ENCODE measurements at places on chromosomes 3 and 15.
A peak's percentile ranks its signal among the peaks of the same experiment; 100 is the strongest.

DNA sequence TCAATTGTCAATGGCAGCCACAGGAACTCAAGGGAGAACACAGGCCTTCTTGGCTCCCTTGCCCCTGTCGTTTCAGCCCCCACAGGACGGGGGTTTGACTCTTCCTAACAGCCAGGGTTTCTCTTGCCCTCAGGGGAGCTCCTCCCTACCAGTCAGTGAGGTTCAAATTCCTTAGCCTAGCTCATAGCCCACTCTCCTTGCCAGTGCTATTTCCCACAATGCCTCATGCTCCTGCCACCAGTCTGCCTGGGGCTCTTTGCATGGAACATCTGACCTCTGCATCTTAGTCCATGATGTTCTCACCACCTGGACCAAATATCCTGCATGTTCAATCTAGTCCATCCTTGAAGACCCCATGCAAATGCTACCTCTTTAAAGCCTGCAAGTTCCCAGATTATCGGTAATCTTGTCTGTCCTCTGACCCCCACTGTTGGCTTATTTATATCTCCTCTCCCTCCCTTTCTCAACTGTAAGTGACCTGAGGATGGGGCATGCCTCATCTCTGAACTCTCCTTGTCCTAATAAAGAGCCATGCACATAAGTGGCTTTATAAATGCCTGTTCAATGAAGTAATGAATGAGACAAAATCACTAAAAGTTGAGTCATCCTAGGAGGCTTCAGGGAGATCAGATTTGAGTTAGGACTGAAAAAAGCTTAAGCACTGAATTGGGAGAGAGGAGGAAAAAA, 78.0 kb downstream of the MYO1E start:
- DNase-seq = no peak

DNA sequence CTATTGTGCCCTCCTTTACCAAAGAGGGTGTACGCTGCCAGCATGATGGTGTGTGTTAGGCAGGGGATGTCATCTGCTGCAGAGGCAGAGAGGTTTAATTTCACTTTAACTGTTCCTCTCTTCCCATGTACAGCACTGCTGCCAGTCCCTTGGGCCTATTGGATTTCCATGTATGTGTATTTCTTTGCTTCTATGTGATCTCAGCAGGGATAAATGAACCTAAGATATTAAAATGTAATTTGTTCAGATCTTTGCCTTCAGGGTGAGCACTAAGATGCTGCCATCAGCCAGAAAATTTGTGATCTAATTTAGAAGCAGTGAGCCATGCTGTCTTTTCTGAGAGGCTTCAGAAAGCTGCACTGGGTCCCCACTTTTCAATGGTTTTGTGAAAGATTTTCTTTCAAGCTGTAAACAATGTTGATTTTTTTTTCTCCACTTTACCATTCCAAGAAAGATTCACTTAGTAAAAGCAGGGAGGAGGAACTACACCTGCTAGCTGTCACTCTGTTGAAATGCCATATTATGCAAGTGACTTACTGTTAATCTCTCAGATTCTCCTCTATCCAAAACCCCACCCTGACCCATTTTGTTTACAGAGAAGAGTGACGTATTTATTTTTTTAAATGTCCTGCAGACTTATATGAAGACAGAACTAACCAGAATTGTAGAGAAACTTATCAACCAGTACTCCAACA, 261.9 kb downstream of the TBL1XR1 start:
- DNase-seq = no peak

DNA sequence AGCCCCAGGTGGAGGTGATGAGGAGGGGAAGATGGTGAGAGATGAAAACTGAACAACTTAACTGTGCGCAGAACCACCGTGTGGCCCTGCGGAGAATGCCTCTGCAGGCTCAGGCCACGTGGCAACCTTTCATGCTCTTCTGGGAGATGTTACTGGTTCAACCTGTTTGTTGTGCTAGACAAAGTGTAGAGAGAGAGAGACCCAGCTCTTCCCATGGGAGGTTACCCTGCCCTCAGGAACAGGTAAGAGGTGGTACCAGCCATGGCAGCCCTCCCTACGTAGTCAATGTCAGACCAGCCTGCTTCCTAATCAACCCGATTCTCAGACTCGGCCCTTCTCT, 37.0 kb upstream of the HACD2 start:
- no peak for DNase-seq

GRCh38 chr3:24764236-24764915, 269.7 kb upstream of the THRB start:
- DNase-seq = no peak

DNA sequence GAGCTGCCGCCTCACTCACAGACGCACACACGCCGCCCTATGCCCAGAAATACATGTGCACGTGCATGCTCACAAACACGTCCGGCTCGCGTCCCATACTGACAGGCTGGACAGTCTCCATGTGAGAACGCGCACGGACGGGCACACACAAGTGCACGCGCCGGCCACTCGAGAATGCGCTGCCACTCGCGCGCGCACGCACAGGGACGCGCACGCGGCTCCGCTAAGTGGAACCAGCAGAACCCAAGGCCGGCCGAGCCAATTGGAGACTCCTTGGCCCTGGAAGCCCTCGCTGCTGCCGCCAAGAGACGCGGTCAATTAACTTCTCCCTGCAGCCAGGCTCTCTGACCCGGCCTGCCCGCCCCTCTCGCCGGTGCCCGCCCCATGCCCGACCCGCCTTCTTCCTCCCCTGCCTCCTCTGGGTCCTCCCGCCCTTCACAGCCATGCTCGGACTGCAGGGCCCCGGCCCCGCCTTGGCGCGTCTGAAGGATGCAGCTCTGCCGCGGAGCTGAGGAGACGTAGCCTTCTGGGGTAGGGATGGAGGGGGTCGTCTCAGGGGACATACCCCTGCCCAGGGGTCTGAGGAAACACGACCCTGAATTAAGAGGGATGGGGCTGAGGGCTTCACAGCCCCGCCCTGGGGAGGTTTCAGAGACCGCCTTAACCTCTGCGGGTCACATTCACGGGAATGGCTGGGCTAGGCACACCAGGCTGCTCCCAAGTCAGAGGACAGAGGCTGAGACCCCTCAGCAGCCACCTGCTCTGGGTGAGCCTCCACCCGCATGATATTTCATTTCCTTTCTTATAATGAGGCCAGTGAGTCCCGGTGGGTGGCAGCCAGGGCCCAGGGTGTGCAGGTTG, 15.0 kb downstream of the PTH1R start:
- peak; percentile 17 for DNase-seq

DNA sequence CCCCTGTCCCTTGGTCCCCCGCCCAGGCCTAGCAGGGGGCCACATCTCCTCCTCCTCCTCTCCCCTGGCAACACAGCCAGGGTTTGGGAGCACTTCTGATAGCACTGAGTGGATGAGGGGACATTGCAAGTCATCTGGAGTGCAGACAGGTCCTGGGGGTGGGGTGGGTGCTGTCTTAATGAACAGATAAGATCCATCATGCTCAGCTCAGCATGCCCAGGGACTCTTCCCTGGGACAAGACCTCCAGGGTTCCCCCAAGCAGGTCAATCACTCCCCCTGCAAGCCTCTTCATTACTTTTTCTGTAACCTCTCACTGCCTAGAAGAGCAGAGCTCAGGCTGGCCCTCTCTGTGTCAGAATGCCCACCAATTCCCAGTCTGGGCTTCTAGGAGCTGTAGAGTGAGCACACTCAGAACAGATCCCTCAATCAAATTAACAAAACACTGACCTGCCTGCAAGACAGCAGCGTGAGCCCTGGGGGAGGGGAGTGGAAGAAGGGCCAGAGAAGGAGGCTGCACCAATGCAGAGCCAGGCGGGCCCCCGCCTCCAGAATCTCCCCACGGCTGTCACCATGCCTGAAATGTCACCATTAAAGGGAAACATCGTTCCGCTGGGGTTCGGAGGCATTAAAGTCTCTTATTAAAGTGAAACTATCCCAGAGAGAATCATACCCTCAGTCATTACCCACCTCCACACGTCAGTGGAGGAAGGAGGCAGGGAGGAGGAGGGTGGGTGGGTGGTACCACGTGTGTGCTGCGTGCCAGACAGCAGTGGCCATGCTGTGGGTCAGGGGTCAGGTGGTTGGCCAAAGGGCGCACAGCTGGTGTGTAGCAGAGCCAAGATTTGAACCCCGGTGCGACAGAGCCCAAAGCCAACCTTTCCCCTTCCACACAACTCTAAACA, 114.7 kb upstream of the LINGO1 start:
- DNase-seq = no peak

DNA sequence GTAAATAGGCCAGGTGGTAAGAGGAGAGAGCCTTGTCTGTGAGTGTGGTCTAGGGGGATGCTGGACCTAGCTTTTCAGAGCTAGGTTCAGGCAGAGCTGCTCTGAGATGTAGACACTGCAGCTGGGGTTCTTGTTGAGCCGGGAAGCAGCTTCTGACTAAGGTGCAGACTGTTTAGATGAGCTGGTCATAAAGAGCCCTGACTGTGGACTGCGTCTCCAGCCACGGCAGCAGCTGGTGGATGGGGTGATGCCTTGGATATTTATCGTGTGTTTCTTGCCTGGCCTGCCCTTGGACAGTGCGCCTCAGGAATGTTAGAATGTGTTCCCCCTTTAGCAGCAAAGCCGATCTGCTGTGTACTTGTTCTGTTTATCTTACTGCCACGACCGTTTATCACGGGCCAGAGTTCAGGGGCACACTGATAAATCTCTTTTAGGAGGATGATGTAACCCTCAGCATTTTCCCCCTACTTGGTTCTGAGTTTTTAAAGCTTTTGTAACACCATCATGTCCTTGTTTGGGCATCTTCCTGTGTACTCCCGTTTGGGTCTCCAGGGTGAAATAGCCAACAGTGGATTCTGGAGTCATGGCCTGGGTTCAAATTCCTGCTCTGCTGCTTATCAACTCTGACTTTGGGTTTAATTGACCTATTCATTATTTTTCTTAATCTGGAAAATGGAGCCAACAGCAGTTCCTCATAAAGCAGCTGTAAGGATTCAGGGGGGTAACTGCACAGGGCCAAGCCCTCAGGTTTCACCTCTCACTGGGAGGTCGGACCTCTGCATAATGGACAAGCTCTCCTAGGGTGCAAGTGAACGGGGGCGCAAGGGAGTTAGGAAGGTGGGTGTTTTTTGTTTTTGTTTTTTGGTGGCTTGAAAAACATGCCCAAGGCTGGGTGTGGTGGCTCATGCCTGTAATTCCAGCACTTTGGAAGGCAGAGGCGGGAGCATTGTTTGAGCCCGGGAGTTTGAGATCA, 51.4 kb downstream of the FLNB start:
- no peak for DNase-seq

- DNase-seq = no peak
Observed at GRCh38 chr3:52742418-52743041, 28.2 kb downstream of the NEK4 start.

DNA sequence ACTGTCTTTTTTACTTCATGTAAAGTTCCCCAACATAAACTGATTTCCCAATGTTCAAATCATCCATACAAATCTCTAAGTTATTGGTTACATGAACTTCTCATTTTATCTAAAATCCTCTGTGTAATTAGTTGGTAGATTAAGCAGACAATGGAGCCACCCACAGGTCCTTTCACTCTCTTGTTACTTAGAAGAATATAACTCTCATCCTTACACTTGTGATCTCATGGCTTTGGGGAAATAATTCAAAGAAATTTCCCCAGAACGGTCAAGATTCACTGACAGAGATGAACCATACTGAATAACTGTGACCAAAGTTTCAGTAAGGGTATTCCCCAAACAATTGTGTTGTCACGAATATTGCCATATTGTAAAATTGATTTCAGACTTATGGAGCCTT, 1102.6 kb upstream of the EPHA6 start:
- no peak for DNase-seq

DNA sequence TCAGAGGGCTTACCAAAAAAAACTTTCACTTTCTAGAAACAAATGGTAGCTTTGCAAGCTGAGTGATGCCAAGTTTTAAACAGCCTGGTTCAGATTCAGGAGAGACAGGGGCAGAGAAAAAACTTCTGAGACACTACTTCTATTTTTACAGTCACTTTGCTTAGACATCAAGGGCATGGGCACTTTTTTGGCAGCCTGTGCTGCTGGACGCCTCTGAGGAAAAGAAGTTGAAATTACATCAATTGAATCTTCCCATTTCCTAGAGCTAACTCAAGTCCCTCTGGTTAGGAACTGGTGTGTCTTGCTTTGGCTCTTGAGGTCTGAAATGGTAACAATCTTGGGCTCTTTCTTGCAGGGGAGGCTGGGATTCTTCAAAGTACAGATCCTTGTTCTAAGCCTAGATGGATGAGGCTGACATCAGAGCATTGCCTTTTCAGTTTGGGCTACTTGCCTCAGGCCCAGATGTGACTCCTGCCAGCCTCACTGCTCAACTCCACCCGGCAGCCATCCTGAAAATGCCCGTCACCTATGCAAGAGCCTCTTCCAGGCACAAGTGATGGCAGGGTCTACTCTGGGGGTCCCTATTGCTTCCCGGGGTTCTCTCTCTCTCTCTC, 357.5 kb downstream of the FOXP1 start:
- no peak for DNase-seq

GRCh38 chr3:138947495-138948121, 591 bp downstream of the FOXL2NB start:
- no peak for DNase-seq

- no peak for DNase-seq
Observed at GRCh38 chr3:69500604-69501003, 114.7 kb upstream of the FRMD4B start.

- no peak for DNase-seq
Observed at GRCh38 chr3:148464246-148464645, 233.5 kb upstream of the AGTR1 start.

GRCh38 chr3:65564483-65564882, 474.2 kb downstream of the MAGI1 start:
- DNase-seq = no peak

GRCh38 chr3:27607370-27607769, 114.8 kb downstream of the EOMES start:
- no peak for DNase-seq

DNA sequence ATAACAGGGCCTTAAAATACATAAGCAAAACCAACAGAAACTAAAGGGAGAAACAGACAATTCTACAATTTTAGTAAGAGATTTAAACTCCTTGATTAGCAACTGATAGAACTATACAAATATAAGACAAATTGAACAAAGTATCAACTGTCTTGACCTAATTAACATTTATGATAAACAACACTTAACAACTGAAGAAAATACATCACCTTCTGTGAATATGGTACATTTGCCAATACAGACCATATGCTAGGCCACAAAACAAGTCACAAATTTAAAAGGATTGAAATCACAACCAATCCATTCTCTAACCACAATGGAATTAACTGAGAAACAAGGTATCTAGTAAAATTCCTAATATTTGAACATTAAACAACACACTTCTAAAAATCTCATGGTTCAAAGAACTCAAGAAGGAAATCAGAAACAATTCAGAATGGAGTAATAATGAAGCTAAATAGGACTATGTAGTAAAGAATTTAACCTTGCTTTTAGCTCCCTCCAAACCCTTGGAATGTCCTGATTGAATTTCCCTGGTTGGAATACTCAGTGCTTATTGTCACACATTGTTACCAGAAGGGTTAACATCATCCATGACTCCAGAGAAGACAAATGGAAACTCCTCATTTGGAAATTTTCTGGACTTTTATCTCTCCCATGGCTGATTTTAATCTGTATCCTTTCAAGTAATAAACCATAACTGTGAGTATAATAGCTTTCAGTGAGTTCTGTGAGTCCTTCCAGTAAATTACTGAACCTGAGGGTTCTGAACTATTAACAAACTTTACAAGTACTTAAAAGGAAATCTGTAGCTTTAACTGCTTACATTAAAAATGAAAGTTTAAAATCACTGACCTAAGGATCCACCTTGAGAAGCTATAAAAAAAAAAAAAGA, 88.8 kb downstream of the DLG1 start:
- DNase-seq = no peak
